ENCODE measurements at places on chromosomes 12 and 14. TPM values are rescaled to one million over a fixed set of nuclear protein-coding genes. Genes with fewer than 3 reads are reported as not detected.

The SENP1 gene
- total RNA-seq = 8.4 TPM

The PLEKHG7 gene
- total RNA-seq = not detected

The MIPOL1 gene
- total RNA-seq = 6.1 TPM

The CLEC2D gene
- total RNA-seq = 2.8 TPM

The OVCH1 gene
- not detected for total RNA-seq

The GSKIP gene
- 18.8 TPM for total RNA-seq

The RTL1 gene
- not detected for total RNA-seq

The NEMP1 gene
- 4.7 TPM for total RNA-seq

The DIO3 gene
- total RNA-seq = not detected

The NRL gene
- 2.0 TPM for total RNA-seq

The CAPZA3 gene
- not detected for total RNA-seq

The SLC38A4 gene
- total RNA-seq = 0.11 TPM

The GAS2L3 gene
- total RNA-seq = 1.7 TPM

The TMEM106C gene
- total RNA-seq = 46.0 TPM

The TPPP2 gene
- total RNA-seq = 3.2 TPM

The PLEK2 gene
- 0.36 TPM for total RNA-seq

The AQP2 gene
- not detected for total RNA-seq

The SOX5 gene
- total RNA-seq = 2.4 TPM

The PRB2 gene
- total RNA-seq = not detected

The SNX6 gene
- 58.6 TPM for total RNA-seq

The KRT71 gene
- total RNA-seq = not detected

The STXBP6 gene
- total RNA-seq = 16.4 TPM

The ASIC1 gene
- 0.66 TPM for total RNA-seq

The CLEC4D gene
- total RNA-seq = 0.25 TPM

The KRT2 gene
- total RNA-seq = not detected

The PIK3C2G gene
- not detected for total RNA-seq

The IGFBP6 gene
- 33.6 TPM for total RNA-seq

The RPS26 gene
- total RNA-seq = 6.9 TPM

The TMPRSS12 gene
- not detected for total RNA-seq

The KRT73 gene
- not detected for total RNA-seq

The RASAL1 gene
- not detected for total RNA-seq

The RPGRIP1 gene
- total RNA-seq = 0.68 TPM
